Heart right ventricle (tissue), 16 donors: ENCODE measurements at places on chromosomes 3 and 15. TPM values are rescaled to one million over a fixed set of nuclear protein-coding genes. Genes with fewer than 3 reads are reported as not detected.
A peak's percentile ranks its signal among the peaks of the same experiment; 100 is the strongest.

The CGNL1 gene
- polyA plus RNA-seq = 2.7 TPM

The PCLAF gene
- polyA plus RNA-seq = 1.4 TPM

The BMF gene
- 4.6 TPM for polyA plus RNA-seq

The KLHL40 gene
- 0.51 TPM for polyA plus RNA-seq

The NMB gene
- 8.0 TPM for polyA plus RNA-seq

The FOXL2NB gene
- 0.01 TPM for polyA plus RNA-seq

The MRPL47 gene
- polyA plus RNA-seq = 160 TPM

The NLGN1 gene
- polyA plus RNA-seq = 2.0 TPM

The ESYT3 gene
- polyA plus RNA-seq = 0.26 TPM

The HIGD2B gene
- not detected for polyA plus RNA-seq

The CCK gene
- not detected for polyA plus RNA-seq

The AMOTL2 gene
- 18.7 TPM for polyA plus RNA-seq

The TRPM1 gene
- polyA plus RNA-seq = not detected

The VIPR1 gene
- polyA plus RNA-seq = 8.3 TPM

The LSMEM2 gene
- polyA plus RNA-seq = 1.9 TPM

- H3K36me3 ChIP-seq = no peaks in the 10 kb centered on the region
- peaks cover 64% of the 10 kb centered on the region for H3K27me3 ChIP-seq
- H3K27ac ChIP-seq = no peak overlapping the region
- peaks cover 23% of the 10 kb centered on the region for H3K4me1 ChIP-seq
- no peak for DNase-seq
- peak overlapping the region; percentile 28 for H3K4me3 ChIP-seq
These were observed 2.0 kb downstream of the WNT7A start for GRCh38 chr3:13877911-13878280.

DNA sequence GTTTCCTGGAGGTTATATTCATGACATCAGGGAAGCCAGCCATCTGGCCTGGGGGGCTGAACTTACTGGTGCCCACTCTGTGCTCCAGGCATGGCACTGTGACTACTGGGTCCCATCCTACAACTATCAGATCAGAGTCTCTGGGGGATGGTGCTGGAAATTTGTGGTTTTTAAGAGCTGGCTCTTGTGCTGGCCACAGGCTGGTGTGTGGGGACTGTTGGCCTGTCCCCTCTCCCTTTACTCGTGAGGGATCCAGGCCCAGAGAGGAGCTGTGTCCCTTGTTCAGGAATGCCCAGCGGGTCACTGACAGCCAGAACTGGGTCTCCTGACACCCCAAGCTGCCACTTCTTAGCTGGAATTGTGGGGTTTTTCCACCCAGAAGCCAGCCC, 44.5 kb upstream of the SEC22A start:
- no peak for DNase-seq
- no peaks in the 10 kb centered on the region for H3K27me3 ChIP-seq
- peaks cover 9% of the 10 kb centered on the region for H3K4me1 ChIP-seq
- no peak overlapping the region for H3K4me3 ChIP-seq
- peaks cover 35% of the 10 kb centered on the region for H3K36me3 ChIP-seq

- H3K4me1 ChIP-seq = no peaks in the 10 kb centered on the region
- no peak overlapping the region for H3K27ac ChIP-seq
- no peaks in the 10 kb centered on the region for H3K27me3 ChIP-seq
- no peak overlapping the region for H3K4me3 ChIP-seq
- DNase-seq = no peak
These were observed 29.2 kb downstream of the MYLK start for GRCh38 chr3:123854905-123855304.

GRCh38 chr3:96007650-96008195, 806.7 kb upstream of the EPHA6 start:
- no peak overlapping the region for H3K4me3 ChIP-seq
- H3K27ac ChIP-seq = no peak overlapping the region
- H3K36me3 ChIP-seq = no peaks in the 10 kb centered on the region
- no peaks in the 10 kb centered on the region for H3K27me3 ChIP-seq

DNA sequence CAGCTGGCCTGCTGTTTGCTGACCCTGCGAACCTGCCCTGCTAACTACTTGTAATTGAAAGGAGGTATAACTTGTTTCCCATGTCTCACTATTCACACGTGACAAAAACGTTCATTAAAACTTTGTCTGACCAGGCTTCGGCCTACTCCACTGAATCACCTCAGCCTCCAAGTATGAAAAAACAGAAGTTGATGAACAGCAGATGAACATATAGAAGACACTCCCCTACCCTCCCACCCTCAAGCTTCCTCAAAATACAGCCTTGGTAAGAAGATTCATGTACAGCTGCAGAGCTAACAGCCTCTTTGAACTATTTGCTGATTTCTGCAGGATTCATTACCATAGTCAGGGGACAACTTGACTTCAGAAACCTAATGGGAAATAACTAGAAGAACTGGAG, 10.7 kb downstream of the RBM15B start:
- peaks cover 23% of the 10 kb centered on the region for H3K36me3 ChIP-seq
- no peaks in the 10 kb centered on the region for H3K27me3 ChIP-seq
- H3K4me1 ChIP-seq = peaks cover 11% of the 10 kb centered on the region
- H3K27ac ChIP-seq = no peak overlapping the region
- DNase-seq = no peak
- no peak overlapping the region for H3K4me3 ChIP-seq

DNA sequence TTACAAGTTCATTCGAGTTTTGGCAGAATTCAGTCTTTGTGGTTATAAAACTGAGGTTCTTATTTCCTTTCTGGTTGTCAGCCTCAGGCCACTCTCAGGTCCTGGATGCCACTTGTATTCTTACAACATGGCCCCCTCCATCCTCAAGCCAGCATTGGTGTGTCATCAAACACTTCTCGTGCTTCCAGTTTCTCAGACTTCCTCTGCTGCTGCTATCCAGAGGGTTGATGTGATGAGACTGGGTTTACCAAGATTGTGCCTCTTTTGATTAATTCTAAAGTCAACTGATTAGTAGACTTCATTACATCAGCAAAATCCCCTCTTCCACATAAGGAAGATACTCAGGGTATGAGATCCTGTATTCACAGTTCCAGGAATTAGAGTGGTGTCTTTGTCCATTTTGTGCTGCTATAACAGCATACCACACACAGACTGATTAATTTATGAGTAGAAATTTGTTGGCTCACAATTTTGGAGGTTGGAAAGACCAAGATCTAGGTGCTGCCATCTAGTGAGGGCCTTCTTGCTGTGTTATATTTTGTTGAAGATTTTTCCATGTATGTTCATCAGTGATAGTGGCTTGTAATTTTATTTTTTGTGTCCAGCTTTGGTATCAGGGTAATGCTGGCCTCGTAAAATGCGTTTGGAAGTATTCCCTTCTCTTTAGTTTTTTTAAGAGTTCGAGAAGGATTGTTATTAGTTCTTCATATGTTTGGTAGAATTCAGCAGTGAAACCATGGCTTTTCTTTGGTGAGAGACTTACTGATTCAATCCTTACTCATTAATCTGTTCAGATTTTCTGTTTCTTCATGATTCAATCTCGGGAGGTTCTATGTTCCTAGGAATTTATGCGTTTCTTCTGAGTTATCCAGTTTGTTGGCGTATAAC, 11.1 kb downstream of the LRCH3 start:
- H3K27ac ChIP-seq = no peak overlapping the region
- H3K27me3 ChIP-seq = no peaks in the 10 kb centered on the region
- no peak overlapping the region for H3K4me3 ChIP-seq
- DNase-seq = no peak
- H3K36me3 ChIP-seq = no peaks in the 10 kb centered on the region
- peaks cover 52% of the 10 kb centered on the region for H3K4me1 ChIP-seq

DNA sequence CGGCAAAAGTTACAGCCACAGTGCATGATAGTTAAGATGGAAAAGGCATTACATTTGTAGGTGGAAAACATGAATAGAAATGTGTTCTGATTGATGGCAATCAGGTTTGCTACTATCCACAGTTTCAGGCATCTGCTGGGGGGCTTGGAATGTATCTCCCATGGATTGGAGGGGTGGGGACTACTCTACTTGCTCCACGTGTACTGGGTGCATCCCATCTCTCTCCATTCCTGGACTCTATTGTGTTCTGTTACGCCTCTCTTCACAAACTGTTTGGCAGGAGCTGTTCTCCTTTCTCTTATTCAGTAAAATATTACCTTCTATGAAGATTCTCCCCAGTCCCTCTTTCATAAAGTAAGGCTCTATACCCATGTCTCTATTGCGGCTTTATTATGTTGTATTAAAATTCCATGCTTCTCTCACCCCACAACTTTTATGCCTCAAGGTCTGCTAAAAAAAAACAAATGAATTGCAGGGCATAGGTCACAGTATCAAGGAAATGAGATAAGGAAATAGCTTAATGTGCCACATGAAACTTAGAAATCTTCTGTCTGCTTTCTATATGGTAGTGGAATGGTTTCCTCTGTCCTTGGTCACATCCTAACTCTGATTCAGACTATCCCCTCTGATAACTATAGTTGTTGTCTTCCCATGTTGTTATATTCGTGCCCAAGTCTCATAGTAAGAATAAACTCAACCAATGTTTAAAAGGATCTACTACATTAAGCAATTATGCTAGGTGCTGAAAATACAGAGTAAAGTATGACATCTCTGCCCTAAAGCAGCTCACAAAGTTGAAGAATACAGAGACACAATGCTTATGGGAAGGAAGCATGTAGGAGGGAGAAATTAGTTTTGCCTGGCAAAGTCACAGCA, 43.2 kb downstream of the LRRFIP2 start:
- no peak overlapping the region for H3K4me3 ChIP-seq
- H3K36me3 ChIP-seq = no peaks in the 10 kb centered on the region
- H3K27ac ChIP-seq = peak overlapping the region; percentile 18
- H3K27me3 ChIP-seq = no peaks in the 10 kb centered on the region
- DNase-seq = no peak

DNA sequence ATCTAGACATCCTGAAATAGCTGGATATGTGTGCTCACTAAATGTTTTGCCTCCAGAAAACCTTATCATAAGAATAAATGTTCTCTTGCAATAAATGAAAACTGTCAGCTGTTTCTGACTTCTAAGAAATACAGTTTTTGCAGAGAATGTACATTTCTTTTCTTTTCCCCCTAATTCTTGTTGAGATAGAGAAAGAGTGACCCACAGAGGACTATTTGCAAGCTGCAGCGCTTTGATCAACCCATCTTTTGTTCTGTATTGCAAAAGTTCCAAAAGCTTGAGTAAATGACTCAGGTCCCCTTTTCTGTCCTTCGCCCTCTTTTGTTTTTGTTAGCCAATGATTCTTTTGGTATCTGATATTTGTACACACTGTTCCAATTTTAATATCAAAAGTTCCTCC, 141.9 kb downstream of the BBX start:
- H3K27me3 ChIP-seq = no peaks in the 10 kb centered on the region
- H3K4me1 ChIP-seq = peaks cover 39% of the 10 kb centered on the region
- no peak for DNase-seq
- H3K27ac ChIP-seq = no peak overlapping the region
- no peaks in the 10 kb centered on the region for H3K36me3 ChIP-seq

- no peak overlapping the region for H3K27ac ChIP-seq
- H3K4me3 ChIP-seq = no peak overlapping the region
- DNase-seq = no peak
- no peaks in the 10 kb centered on the region for H3K36me3 ChIP-seq
- H3K27me3 ChIP-seq = no peaks in the 10 kb centered on the region
These were observed 165.5 kb upstream of the FEZF2 start for GRCh38 chr3:62538691-62539356.

DNA sequence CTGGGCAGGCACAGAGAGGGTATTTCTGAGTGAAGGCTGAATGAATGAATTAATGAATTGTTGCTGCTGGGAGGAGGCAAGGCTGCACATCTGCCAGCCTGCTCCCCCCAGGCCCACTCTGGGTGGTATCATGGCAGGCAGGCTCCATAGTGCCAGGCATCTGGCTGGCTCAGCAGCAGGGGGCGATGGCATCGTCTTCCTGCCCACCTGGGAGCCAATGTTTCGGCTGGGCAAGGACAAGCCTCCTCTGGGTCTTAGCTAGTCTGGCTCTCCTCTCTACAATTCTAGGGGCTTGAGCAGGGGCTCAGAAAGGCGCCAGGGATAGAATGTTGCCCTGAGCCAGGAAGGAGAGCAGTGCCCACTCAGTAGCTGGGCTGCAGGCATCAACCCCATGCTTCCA, 1.7 kb upstream of the TLR9 start:
- no peaks in the 10 kb centered on the region for H3K36me3 ChIP-seq
- no peaks in the 10 kb centered on the region for H3K4me1 ChIP-seq
- DNase-seq = no peak

DNA sequence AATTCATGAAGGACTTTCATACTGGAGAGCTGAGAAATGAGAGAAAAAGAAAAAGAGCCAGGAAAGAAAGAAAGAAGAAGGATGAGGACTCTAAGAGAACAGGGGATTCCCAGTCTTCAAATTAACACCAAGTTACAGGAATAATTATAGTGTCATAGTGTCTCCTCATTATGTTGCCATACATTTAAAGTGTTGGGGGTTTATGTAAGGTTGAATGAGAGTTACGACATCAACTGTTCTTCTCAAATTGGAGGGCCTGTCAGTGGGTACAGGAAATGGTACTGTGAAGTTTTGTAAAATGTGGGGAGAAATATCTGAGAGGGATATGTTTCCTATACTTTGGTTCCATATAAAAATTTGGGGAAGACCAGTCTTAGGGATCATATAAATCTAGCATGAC, 12.3 kb upstream of the CD200 start:
- H3K4me1 ChIP-seq = no peaks in the 10 kb centered on the region
- H3K4me3 ChIP-seq = no peak overlapping the region
- no peak for DNase-seq
- H3K27ac ChIP-seq = no peak overlapping the region

GRCh38 chr15:49248291-49248690, 78.2 kb downstream of the GALK2 start:
- H3K27me3 ChIP-seq = no peaks in the 10 kb centered on the region
- no peak for DNase-seq
- H3K36me3 ChIP-seq = peaks cover 18% of the 10 kb centered on the region
- no peak overlapping the region for H3K4me3 ChIP-seq
- H3K4me1 ChIP-seq = peaks cover 7% of the 10 kb centered on the region
- no peak overlapping the region for H3K27ac ChIP-seq

DNA sequence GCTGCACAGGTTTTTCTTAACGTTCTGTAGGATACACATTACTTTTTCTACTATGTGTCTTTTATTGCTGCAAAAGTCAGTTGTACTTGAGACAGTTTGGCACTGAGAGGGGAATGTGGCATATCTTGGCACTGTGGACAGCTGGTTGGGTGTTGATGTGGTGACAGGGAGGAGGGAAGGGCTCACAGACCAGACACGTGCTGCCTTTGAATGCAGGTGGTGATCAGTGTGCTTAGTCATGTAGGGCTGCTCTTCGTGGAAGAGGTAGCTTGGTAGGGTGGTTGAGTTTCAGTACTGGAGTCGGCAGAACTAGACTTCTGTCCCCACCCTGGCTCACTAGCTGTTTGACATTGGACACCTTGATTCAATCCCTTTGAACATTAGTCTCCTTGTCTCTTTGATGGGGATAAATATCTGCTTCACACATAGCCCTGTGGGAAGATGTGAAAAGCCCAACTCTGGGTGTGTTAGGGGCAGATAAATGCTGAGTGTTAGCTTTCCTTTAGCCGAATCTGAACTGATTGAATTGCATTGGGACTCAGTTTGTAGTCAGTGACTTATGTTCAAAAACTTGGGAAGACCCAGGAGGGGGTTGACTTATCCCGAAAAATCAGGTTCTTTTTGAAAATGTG, 108.4 kb downstream of the PTPRG start:
- H3K4me3 ChIP-seq = no peak overlapping the region
- peak; percentile 56 for DNase-seq
- H3K36me3 ChIP-seq = no peaks in the 10 kb centered on the region
- H3K4me1 ChIP-seq = peaks cover 22% of the 10 kb centered on the region
- H3K27me3 ChIP-seq = no peaks in the 10 kb centered on the region

- H3K36me3 ChIP-seq = no peaks in the 10 kb centered on the region
- DNase-seq = no peak
- no peak overlapping the region for H3K27ac ChIP-seq
- no peak overlapping the region for H3K4me3 ChIP-seq
- H3K4me1 ChIP-seq = peaks cover 14% of the 10 kb centered on the region
These were observed 27.2 kb upstream of the EDEM1 start for GRCh38 chr3:5160321-5160720.
